ENCODE measurements at places on chromosomes 7 and 10.

- no peak for DNase-seq
Measured at GRCh38 chr10:43817368-43817767, 168.7 kb upstream of the ZNF32 start.

DNA sequence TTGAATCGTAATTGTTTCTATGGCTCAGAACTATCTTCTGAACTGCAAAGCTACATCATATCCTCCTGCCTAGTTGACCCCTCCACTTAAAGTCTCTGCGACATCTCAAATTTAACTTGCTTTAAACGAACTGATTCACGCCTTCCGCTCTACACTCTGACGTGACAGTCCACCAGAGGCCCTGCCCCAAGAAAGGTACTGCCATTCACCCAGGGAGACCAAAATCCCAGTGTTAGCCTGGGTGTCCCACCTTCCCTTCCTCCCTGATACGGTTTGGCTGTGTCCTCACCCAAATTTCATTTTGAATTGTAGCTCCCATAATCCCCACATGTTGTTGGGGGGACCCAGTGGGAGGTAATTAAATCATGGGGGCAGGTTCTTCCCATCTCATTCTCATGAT is 90.8 kb downstream of the CPXM2 start:
- DNase-seq: no peak

GRCh38 chr10:129969911-129970464 is 5.9 kb upstream of the EBF3 start:
- DNase-seq: no peak

- no peak for DNase-seq
Measured at GRCh38 chr10:121478556-121478955, 119.7 kb downstream of the FGFR2 start.

DNA sequence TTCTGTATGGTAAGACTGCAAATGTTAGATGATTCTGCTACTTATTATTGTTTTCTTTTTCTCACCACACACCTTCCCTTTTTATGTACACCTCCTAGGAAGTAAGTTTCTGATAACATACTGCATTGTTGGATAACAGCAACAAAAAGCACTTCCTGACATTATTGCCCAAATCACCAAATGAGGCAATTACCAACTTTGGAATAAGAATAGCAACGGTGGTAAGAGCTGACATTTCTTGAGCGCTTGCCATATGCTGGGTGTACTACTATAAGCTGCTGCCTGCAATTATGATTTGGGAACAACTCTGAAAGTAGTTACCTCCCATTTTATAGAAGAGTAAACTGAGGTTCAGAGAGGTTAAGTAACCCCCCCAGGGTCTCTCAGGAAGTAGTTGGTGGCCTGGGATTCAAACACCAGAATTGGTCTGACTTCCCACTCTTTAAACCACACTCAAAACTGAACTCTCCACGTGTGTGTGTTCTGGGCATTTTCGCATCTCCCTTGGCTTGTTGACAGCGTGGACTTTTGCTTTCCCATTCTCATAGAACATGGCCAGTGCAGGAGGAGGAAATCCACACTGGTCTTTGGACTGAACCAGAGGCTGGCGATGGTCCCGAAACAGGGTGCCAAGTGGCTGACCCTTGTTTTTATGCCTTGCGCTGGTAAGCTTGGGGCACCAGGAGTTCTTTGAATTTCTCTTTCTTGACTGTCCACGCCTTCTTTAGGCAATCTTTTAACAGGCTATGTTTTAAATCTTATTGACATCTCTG is 71.4 kb downstream of the TCF7L2 start:
- DNase-seq: no peak

All from CD4-positive, alpha-beta T cell treated with Interleukin-4 for 1 hour (primary cell).